ENCODE measurements at places on chromosomes 16 and 17. TPM values are rescaled to one million over a fixed set of nuclear protein-coding genes. Genes with fewer than 3 reads are reported as not detected.
A peak's percentile ranks its signal among the peaks of the same experiment; 100 is the strongest.

GRCh38 chr17:62671553-62671952 lies 44.1 kb downstream of the MRC2 start:
- DNase-seq: peak; percentile 85

The NACA2 gene
- not detected for total RNA-seq

DNA sequence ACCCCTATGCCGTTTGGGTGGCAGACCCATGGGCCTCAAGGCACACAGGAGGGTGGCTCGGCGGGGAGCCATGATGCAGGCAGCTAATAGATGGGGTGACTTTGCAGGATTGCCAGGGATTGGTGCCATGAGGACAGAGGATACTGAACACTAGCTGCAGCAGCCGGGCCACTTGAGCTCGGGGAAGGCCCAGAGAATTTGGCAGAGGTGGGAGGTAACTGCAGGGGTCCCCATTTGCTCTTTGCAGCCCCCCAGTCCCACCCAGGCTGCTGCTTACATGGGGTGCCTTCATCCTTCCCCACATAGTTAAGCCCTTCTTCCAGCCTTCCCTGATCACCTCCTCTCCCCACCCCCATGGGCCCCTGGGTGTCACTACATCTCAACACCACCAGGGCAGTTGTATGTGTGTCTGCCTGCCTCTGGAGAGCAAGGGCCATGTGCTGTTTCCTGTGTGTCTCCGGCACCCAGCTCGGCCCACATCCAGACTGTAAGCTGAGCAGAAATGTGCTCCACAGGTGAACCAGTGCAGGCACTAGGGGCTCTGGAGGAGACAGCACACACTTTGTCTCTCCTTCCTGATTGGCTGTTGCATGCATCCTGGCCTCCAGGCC lies 52.0 kb downstream of the SREBF1 start:
- no peak for DNase-seq

DNA sequence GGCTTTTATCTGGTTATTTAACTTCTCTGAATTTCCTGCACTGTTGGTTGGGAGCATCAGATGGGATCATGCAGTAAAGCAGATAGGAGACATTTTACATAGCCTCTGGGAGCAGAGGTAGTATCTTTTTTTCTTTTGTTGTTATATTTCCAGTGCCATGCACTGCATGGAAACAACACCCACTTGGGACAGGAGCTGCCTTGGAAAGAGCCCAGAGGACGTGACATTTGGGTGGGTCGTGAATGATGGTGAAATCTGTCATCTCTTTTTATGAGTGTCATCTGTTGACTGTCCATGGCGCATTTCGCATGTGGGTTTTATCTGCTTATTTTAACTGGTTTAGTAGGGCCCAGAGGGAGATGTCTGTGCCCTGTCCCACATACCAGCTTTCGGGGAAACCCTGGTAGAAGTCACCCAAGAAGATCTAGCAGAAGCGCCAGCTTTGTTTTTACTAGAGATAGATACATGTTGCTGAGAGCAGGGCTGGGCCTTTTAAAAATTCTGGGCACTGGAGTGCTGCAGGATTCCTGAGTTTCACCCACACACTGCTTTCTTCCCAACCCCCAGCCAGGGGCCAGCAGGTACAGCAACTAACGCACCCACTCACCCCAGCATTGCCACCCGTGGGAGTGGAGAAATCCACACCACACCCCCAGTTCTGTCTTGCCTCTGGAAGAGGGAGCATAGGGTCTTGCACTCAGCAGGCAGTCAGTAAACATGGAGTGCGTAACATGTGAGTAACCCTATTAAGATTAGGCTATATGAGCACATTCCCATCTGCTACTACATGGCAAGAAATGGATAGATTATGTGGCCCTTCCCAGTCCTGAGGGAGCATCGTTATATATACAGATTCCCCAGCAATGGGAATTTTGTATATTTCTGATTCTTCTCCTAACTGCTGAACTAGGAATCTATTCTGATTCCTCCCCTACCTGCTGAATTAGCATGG lies 8.4 kb upstream of the TERF2 start:
- no peak for DNase-seq

- DNase-seq: no peak
These were observed 15.0 kb upstream of the SLC12A3 start for GRCh38 chr16:56849690-56850680.

DNA sequence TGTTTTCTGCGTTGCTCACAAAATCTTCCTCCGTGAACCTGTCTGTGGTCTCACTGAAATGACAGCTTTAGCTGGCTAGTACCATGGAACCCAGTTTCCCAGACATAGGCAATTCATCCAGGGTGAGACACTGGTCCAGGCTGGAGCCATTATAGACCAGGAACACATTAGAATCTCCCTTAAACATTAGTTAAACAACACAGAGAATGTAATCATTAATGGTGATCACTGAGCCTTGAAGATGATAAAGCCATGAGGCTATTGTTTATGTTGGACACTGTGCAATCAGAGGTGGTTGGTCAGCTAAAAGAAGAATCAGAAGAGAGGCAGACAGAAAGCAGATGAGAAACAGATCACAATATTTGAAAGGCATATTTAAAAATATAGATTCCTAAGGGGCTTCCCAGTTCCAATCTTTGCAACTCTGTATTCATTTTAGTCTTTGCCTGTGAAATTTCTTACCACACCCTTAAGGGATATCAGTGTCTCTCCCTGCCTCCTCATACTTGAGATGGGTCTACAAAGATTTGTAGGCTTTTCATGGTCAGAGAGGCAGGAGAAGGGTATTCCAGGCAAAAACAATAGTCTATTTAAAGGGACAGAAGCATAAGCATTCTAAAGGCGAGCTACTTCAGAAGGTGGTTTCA lies 317.9 kb downstream of the MAP2K6 start:
- no peak for DNase-seq

DNA sequence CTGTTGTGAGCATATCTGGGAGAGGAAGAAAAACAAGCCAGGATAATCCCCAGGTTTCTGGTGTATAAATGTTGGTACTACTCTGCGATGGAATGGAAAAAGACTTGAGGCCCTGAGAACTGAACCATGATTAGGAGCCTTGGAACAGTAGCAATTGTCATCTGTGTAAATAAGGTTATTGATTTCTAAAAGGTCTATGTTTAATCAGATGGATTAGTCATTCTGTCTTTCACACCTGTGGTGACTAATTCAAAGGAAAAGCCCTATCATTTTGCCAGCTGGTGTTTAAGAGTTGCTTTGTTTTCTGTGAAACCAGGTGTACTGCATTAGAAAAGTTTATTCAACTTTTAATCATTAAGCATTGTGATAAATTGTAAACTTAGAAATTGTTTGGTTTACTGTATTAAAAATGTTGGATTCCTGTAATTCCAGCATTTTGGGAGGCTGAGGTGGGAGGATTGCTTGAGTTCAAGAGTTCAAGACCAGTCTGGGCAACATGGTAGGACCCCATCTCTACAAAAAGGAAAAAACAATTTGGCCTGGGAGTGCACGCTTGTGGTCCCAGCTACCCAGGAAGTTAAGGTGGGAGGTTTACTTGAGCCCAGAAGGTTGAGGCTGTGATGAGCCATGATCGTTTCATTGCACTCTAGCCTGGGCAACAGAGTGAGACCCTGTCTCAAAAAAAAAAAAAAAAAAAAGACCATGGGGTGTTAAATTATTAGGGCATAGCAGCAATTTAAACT lies 29.0 kb upstream of the KPNB1 start:
- DNase-seq: no peak

- no peak for DNase-seq
These were observed 35.3 kb downstream of the NOL11 start for GRCh38 chr17:67753026-67753425.

- no peak for DNase-seq
These were observed at the start of gene CNTNAP4 for GRCh38 chr16:76276745-76277438. TSS of gene CNTNAP4 (plus strand) at chr16:76277401. CDS start at chr16:76277663, 262 bp downstream.

The MAP3K3 gene
- 32.3 TPM for total RNA-seq

DNA sequence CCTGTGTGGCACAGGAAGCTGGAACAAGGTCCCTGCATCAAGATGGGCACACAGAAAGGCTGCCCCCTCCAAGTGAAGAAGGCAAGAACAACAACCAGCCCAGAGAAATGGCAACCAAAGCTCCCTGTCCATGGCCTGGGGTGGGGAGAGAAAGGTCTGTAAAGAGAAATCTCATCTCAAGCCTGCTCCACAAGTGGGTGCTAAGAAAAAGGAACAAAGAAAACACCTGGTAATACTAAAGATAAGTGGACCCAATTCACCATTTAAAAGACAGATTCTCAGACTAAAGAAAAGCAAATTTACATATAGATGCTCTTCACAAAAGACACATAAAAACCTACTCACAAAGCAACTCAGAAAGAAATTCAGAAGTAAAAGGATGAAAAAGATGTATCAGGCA lies 107.4 kb downstream of the PARN start:
- no peak for DNase-seq

GRCh38 chr16:28910086-28911031 lies 14.7 kb downstream of the RABEP2 start:
- no peak for DNase-seq

GRCh38 chr17:74773414-74773813 lies 2.7 kb downstream of the NAT9 start:
- no peak for DNase-seq

The CD300LB gene
- 0.49 TPM for total RNA-seq

The SOX9 gene
- 21.4 TPM for total RNA-seq

DNA sequence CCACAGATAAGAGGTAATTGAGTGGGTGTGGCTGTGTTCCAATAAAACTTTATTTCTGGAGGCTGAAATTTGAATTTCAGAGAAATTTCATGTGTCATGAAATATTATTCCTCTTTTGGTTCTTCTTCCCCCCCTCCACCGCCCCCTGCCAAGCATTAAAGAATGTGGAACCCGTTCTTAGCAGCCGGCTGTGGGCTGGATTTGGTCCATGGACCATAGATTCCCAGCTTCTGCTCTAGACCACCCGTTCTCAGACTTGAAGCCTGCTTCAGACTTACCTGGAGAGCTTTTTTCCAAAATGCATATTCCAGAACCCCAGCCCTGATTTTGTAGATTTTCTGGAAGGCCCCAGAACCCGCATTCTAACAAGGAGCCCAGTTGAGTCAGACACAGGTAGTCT lies 15.1 kb upstream of the LASP1NB start:
- DNase-seq: no peak

GRCh38 chr17:6654841-6655731 lies 3.5 kb downstream of the C17orf100 start:
- peak; percentile 70 for DNase-seq

GRCh38 chr17:36942631-36943125 lies 5.4 kb downstream of the LHX1 start:
- no peak for DNase-seq

The ZSCAN10 gene
- total RNA-seq: not detected

- DNase-seq: no peak
These were observed 4.1 kb downstream of the CORO1A start for GRCh38 chr16:30187556-30187865.

GRCh38 chr17:39225959-39226683 lies 376 bp upstream of the STAC2 start:
- DNase-seq: peak; percentile 70

The EVPLL gene
- total RNA-seq: 2.1 TPM

DNA sequence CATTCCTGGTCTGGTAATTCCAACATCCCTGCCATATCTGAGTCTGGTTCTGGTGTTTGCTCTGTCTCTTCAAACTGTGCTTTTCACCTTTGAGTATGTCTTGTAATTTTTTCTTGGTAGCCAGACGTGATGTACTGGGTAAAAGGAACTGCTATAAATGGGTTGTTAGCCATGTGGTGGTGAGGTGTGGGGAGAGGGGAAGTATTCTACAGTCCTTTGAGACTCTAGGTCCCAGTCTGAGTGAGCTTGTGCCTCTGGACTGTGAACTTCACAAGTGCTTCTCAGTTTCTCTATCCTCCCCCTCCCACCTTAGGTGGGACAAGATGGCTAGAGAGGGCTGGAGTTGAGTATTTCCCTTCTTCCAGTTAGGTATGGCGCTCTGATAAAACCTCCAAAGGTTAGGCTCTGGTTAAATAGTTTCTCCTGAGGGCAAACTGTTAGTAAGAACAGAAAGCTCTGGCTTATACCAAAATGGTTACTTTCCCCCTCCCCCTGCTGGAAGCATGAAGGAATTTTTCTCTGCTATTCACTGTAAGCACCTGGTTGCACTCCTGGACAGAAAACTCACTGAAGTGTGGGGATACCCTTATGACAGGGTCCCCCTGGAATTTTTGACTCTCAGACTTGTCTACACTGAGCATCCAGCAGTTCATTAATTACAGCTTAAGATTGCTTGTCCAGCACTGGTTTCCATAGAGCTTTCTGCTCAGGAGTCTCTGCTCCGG lies 87.8 kb downstream of the MARCHF10 start:
- no peak for DNase-seq

DNA sequence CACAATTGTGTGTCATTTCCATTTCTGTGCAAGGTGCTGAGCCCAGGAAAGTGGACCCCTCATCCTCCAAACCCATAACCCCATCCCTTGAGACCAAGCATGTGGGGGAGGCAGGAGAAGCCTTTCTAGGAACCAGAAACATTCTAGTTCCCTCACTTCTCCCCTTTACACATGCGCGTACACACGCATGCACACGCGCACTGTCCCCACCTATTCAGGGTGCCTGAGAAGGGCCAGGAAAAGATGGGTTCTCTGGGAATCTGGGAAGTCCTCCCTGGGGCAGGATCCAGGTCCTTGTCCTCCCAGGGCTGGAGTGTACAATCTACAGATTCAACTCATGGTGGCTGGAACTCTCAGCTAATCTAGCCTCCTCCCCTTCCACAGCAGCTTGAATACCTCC lies 2.4 kb downstream of the PPY start:
- DNase-seq: no peak

- no peak for DNase-seq
These were observed 15.9 kb upstream of the PECAM1 start for GRCh38 chr17:64406321-64407200.

DNA sequence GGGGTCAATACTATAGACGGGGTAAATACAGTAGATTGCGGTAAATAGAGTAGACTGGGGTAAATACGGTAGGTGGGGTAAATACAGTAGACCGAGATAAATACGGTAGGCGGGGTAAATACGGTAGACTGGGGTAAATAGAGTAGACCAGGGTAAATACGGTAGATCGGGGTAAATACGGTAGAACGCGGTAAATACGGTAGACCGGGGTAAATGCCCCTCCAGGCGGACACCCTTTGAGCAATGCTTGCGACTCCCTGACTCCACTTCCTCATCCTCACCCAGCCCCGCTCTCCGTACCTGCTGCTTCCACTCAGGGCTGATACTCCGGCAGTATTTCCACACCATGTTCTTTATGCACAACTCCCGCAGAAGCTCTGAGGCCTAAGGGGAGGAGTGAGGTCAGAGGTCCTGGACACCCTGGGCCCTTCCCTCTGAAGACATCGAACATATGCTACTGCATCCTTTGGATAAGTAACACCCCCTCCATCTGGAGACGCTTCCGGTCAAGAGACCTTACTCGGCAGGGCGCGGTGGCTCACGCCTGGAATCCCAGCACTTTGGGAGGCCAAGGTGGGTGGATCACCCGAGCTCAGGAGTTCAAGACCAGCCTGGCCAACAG lies 13.3 kb upstream of the CRK start:
- DNase-seq: no peak

The CLDN6 gene
- not detected for total RNA-seq

DNA sequence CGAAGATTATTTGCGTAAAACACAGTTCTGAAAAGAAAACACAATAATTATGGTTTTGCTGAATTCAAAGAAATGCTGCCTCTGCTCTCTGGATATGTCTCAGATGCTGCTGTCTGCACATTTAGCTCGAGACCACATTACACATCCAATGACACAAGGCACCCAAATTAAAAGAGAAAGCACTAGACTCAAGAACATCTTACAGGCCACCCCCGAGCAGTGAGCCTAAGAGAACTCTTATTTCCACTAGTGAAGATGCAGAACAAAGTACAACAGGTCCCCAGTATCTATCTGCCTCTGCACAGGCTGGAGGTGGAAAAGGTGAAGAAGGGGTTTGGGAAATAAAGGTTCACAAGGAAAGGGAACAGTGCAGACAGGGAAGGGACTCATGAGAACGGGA lies 33.5 kb downstream of the GRB2 start:
- no peak for DNase-seq
